ENCODE measurements at places on chromosomes 5 and 9.
A peak's percentile ranks its signal among the peaks of the same experiment; 100 is the strongest.

GRCh38 chr5:124111886-124112285 is 599.9 kb downstream of the CSNK1G3 start:
- no peak for DNase-seq

GRCh38 chr9:108274971-108275370 is 580.8 kb downstream of the ACTL7B start:
- no peak for DNase-seq

GRCh38 chr9:124602632-124603031 is 95.4 kb upstream of the NR5A1 start:
- no peak for DNase-seq

- peak; percentile 28 for DNase-seq
Measured at GRCh38 chr9:75866273-75866871, 24.1 kb upstream of the PCSK5 start.

DNA sequence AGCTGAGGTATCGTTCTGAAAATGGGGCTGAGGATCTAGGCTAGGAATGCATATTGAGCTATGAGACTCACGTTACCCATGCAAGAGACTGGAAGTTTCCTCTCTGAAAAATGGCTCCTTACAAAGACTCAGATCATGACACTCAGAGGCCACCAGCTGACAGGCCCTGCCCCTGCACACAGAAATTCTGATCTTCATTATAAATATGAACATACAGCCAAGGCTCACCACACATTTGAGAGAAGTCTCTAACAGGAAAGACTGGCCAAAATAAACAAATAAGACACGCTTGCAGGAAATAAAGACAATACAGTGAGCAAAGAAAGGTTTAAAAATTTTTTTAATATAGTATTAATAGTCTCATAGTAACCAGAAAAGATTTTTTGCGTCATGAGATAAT is 365.9 kb downstream of the NFIB start:
- no peak for DNase-seq

GRCh38 chr9:122464633-122465567 is 12.8 kb downstream of the OR1J1 start:
- peak; percentile 82 for DNase-seq

DNA sequence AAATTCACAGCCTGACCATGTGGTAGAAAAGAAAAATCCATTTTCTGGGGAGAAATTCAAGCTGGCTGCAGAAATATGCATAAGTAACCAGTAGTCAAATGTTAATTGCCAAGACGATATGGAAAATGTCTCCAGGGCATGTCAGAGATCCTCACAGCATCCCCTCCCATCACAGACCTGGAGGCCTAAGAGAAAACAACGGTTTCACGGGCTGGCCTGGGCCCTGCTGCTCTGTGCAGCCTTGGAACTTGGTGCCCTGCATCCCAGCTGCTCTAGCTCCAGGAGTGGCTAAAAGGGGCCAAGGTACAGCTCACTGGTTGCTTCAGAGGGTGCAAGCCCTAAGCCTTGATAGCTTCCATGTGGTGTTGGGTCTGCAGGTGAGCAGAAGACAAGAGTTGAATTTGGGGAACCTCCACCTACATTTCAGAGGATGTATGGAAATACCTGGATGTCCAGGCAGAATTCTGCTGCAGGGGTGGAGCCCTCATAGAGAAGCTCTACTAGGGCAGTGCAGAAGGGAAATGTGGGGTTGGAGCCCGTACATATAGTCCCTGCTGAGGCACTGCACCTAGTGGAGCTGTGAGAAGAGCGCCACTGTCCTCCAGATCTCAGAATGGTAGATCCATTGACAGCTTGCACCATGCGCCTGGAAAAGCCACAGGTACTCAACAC is 49.7 kb downstream of the PTBP3 start:
- no peak for DNase-seq

GRCh38 chr5:115602591-115603125 is 379 bp upstream of the TICAM2 start:
- peak; percentile 15 for DNase-seq

GRCh38 chr5:8188874-8189565 is 320.1 kb downstream of the MTRR start:
- peak; percentile 4 for DNase-seq

- peak; percentile 12 for DNase-seq
Measured at GRCh38 chr5:133953568-133954145, 14.8 kb downstream of the C5orf15 start.

DNA sequence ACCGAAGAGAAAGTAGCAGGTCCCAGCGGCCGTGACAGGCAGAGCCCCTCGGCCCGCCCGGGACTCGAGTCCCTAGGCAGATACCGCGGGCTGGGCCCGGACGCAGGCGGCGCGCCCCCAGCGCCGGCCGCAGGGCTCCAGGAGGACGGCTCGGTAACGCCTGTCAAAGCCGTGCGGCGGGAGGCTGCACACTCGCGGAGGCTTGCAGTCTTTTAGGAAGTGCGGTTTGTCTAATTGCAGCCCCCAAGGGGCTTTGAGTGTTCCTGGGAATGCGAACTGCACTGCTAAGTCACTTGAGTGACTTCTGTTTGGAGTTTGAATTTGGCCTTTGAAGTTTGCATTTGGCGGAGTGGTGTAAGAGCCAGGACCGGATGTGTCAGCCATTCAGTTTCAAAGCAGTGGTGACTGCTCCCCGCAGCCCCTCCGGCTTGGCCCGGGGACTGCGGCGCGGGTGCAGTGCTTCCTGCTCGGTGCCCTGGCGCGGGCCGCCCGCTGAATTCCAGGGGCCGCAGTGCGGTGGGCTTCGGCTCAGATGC is 1.3 kb downstream of the MAP3K1 start:
- peak; percentile 94 for DNase-seq

DNA sequence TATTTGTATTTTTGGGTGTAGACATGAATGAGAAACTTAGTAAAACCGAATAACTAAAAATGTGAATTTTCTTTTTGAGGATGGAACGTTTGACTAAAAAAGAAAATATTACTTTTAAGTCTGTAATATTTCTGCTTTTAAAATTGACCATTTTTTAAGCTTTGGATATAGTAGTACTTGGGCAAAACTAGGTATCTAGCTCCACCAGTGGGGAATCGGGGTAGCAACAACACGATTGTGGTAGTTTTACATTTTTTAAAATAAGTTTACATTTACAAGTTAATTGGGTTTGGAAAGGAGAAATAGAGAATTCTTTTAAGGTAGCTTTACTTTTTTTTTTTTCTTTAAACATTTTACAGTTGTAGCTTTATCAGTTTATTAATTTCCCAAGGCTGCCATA is 154.4 kb downstream of the MAN2A1 start:
- DNase-seq: no peak

DNA sequence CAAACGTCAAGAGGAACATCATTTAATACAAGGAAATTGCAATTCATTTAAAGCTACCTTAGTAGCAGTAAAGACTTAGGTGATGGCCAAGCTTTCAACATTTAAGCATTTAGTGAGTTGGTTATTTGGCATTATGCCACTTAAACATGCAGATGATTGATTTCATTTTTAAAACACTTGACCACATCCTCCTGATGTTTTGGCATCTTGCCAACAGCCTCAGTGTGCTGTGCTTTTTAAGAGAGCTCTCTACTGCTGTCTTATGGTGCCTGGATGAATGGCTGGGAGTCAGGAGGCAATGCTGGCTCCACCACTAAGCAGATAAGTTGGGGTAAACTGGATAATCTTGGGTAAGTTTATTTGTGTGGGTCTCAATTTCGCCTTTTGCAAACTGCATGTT is 364.5 kb downstream of the MAN2A1 start:
- DNase-seq: peak; percentile 56

DNA sequence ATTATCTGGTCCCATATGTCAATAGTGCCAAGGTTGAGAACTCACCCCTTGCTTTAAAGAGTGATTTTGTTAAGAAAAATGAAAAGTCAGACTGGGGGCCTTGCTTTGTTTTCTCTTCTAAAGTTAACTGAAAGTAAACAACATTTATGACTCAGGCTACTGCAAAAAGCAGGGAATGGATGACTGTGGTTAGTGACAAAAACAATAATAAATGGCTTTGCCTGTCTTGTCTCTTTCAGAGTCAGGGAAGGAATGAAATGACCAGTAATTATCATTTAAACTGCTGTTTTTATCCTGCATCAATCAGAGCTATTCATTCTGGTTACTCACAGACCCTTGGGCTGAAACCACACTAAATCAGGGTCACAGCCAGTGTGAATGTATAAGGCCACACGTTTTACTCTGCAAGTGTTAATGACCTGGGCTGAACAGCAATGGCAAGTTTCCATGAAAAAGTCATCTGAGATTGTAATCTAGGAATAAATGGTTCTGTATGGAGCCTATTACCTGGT is 112.2 kb downstream of the ZNF608 start:
- DNase-seq: no peak

DNA sequence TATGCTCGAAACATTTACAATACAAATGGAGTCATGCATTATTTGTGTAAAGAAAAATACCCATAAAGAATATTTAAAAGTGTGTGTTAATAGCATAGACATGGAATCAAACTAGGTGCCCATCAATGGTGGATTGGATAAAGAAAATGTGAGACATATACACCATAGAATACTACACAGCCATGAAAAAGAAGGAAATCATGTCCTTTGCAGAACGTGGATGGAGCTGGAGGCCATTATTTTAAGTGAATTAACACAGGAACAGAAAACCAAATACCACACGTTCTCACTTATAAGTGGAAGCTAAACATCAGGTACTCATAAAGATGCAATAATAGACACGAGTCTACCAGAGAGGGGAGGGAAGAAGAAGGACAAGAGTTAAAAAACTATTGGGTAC is 22.8 kb downstream of the SMIM23 start:
- DNase-seq: no peak

- peak; percentile 82 for DNase-seq
Measured at GRCh38 chr5:81908771-81909170, 63.1 kb upstream of the ATG10 start.

GRCh38 chr5:68641211-68641610 is 425.7 kb downstream of the PIK3R1 start:
- DNase-seq: no peak

DNA sequence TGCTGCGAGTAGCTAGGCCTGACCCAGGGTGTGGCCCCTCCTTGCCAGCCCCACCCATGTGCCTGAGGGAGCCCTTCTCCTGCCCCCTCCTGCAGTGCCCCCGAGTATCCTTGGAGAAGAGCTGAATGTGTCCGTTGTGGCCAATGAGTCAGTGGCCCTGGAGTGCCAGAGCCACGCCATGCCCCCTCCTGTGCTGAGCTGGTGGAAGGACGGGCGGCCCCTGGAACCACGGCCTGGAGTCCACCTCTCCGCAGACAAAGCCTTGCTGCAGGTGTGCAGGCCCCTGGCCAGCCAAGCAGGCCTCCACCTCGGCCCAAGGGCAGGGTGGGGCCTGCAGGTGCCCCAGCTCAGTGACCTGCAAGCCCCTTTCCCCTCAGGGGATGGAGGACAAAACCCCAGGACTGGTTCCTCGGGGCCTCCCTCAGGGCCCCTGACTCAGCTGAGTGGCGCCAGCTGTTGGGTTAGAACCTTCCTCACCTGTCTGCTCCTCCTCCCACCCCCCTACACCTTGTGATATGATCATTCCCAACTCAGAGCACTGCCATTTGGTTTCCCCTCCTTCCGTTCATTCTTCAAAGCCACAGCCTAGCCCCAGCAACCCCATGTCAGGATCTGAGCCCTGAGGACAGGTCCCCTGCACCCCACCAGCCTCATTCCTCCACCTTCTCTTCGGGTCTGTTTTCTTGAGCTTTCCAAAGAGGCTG is 80.0 kb upstream of the ASS1 start:
- no peak for DNase-seq

GRCh38 chr5:142182840-142183239 is 74.3 kb downstream of the NDFIP1 start:
- DNase-seq: no peak

GRCh38 chr5:190366-191035 is 794 bp upstream of the LRRC14B start:
- no peak for DNase-seq

GRCh38 chr5:126066836-126067235 is 356.4 kb upstream of the GRAMD2B start:
- peak; percentile 70 for DNase-seq

GRCh38 chr9:134637241-134637640 is 4.4 kb upstream of the COL5A1 start:
- DNase-seq: no peak

GRCh38 chr5:95713960-95714710 is 17.0 kb upstream of the RHOBTB3 start:
- DNase-seq: peak; percentile 69

- no peak for DNase-seq
Measured at GRCh38 chr5:111076091-111076490, 4.6 kb downstream of the TSLP start.

- DNase-seq: no peak
Measured at GRCh38 chr9:14524873-14525515, 168.2 kb downstream of the ZDHHC21 start.

DNA sequence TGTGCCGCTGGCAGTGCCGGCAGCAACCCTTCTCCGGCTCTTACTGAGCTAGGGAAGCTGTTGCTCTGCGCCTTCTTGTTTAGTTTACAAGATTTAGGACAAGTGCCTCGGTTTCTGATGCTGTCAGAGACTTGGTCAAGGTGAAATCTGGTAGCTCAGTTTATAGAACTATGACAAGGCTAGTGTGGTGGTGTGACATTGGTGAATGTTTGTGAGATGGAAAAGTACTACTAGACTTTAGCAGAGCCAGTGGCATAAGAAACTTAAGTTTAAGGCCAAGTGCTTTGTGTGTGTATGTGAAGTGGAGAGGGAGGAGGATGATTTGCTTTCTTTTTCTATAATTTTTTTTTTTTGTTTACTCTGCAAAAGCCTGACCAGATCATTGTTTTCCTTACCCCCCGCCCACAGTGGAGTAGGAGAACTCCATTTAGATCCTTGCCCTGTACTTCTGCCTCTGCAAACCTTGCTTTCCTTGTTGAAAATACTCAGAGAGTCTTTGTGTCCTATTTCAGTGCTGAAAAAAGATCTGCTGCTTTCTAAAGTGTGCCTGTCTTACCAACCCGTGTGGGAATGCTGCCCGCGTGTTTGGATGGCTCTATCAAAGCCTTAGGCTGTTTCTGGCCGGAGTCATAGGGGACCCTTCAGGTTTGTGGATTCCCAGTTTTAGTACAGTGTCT is 75.9 kb downstream of the TRIO start:
- DNase-seq: no peak

DNA sequence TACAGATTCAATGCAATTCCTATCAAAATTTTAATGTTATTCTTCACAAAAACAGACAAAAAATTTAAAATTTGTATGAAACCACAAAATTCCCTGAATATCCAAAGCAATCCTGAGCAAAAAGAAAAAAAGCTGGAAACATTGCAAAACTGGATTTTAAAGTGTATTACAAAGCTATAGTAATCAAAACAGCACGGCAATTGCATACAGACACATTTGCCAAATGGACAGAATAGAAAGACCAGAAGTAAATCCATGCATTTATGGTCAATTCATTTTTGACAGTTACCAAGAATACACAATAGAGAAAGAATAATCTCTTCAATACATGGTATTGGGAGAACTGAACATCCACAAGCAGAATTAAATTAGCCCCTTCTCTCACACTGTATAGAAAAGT is 110.5 kb downstream of the TMEM232 start:
- no peak for DNase-seq

- DNase-seq: no peak
Measured at GRCh38 chr5:125298258-125298657, 551.8 kb upstream of the ZNF608 start.

GRCh38 chr9:121285835-121286687 is 18.1 kb downstream of the GSN start:
- DNase-seq: peak; percentile 26
